ENCODE measurements at places on chromosomes 6 and 20.

DNA sequence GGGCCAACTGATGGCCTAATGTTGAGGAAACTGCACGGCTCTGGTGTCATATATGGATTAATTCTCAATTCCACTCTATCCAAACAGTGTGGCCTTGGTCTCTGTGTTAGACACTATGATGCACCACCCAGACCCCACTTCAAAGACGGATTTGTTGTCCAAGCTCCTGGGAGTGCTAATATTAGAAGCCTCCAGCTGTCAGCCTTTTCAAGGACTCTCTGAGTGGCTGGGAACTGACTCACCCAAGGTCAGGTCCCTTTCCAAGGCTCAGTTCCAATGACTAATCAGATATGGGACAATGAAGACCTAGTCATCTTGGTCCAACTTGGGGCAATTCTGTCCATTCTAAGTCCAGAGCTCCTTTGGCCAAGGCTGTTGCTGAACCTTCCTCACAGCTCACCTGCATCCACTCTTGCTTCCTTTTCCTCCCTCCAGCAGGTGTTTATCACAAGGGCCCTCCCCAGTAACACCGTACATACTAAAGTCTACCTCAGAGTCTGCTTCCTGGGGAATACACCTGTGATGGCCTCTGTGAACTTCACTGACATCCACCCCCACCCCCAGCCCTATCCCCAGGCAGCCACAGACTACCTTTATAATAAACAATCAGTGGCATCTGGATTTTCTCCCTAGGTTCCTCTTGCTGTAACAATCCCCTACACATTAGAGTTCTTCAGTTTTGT is 7.2 kb upstream of the IL20RA start:
- H3K4me1 ChIP-seq: no peaks in the 10 kb centered on the region
- H3K4me3 ChIP-seq: no peak overlapping the region
- no peak overlapping the region for H3K27ac ChIP-seq
- H3K27me3 ChIP-seq: peaks cover 23% of the 10 kb centered on the region
- H3K36me3 ChIP-seq: no peaks in the 10 kb centered on the region

GRCh38 chr6:21935561-21936028 is 342.0 kb downstream of the SOX4 start:
- no peak overlapping the region for H3K27ac ChIP-seq
- DNase-seq: no peak
- H3K27me3 ChIP-seq: no peaks in the 10 kb centered on the region
- H3K36me3 ChIP-seq: no peaks in the 10 kb centered on the region
- no peaks in the 10 kb centered on the region for H3K4me1 ChIP-seq
- no peak overlapping the region for H3K4me3 ChIP-seq

DNA sequence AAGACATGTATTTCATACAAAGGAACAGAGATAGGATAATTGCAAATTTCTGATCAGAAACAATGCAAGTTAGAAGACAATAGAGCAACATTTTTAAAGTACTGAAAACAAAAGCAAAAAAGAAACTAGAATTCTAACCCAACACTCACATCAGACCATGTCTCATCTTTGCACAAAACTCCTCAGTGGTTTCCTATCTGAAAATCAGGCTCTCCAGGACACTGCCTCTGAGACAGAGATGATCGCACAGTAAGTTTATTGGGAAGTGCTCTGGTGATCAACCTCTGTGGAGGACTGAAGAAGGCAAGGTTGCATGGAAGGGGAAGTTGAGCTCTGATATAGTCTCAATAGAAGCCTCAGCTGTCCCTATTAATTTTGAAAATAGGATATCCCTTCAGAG is 2.3 kb upstream of the TTBK1 start:
- H3K27me3 ChIP-seq: peaks cover 28% of the 10 kb centered on the region
- no peaks in the 10 kb centered on the region for H3K36me3 ChIP-seq
- DNase-seq: no peak

DNA sequence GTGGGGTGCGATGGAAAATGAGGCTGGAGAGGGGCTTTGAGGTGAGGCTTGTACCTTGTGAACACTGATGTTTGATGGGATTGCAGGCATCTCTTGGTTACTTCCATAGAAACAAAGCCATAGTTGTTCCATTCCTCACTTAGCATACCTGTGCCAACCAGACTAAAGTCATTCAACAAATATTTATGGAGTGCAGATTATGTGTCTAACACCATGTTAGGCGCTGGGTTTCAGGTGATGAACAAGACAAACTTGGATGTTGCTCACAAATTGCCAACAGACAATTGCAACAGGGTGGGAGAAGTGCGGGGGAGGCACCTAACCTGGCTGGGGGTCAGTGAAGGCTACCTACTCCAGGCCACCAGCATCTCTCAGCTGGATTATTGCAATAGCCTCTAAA is 1.5 kb downstream of the TTPAL start:
- H3K4me3 ChIP-seq: no peak overlapping the region
- peak overlapping the region; percentile 96 for H3K27ac ChIP-seq
- DNase-seq: no peak
- peaks cover 19% of the 10 kb centered on the region for H3K4me1 ChIP-seq

DNA sequence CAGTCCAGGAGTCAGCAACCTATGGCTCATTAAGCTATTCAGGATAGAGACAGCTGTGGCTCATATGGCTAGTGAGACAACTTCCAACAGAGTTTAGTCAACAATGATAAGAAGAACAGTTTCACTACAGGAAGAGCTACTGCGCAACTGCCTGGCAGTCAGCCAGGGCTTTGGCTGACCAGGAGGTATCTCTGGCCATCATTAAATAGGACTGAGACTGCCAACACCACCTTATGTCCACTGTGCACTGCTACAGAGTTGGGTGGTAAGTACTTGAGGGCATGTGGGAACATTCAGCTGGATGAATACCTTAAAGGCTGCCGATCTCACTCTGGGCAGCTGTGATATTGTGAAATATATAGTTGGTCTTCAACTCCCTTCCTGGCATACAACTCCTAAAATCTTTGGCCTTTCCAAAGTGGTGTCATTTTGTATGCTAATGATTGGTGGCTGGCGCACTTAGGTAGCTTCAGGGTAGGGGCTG is 52.2 kb upstream of the FAM83C start:
- no peak overlapping the region for H3K27ac ChIP-seq
- no peak overlapping the region for H3K4me3 ChIP-seq
- DNase-seq: no peak
- peaks cover 44% of the 10 kb centered on the region for H3K36me3 ChIP-seq

DNA sequence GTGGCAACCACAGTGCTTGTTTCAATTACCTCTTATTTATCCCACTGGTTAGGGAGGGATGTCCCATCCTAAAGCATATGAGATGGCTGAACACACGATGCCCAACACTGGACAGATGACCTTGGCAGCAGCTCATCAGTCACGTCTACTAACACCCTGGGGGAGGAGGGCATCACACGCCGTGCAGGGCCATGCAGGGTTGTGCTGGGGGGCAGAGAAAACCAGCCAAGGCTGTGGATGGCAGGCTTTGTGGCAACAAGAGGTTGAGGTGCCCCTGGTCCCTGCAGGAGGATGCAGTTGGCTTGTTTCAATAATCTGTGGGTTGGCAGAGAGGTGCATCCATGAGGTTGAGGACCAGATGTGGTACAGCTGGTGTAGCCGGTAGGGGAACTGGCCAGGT is 293.7 kb upstream of the SULF2 start:
- H3K36me3 ChIP-seq: no peaks in the 10 kb centered on the region
- no peak for DNase-seq
- no peak overlapping the region for H3K4me3 ChIP-seq
- H3K27ac ChIP-seq: no peak overlapping the region
- no peaks in the 10 kb centered on the region for H3K27me3 ChIP-seq

- peaks cover 78% of the 10 kb centered on the region for H3K36me3 ChIP-seq
- no peaks in the 10 kb centered on the region for H3K27me3 ChIP-seq
- H3K4me3 ChIP-seq: peak overlapping the region; percentile 82
- DNase-seq: peak; percentile 54
Measured at GRCh38 chr20:57399587-57400155, 8.5 kb downstream of the RBM38 start.

DNA sequence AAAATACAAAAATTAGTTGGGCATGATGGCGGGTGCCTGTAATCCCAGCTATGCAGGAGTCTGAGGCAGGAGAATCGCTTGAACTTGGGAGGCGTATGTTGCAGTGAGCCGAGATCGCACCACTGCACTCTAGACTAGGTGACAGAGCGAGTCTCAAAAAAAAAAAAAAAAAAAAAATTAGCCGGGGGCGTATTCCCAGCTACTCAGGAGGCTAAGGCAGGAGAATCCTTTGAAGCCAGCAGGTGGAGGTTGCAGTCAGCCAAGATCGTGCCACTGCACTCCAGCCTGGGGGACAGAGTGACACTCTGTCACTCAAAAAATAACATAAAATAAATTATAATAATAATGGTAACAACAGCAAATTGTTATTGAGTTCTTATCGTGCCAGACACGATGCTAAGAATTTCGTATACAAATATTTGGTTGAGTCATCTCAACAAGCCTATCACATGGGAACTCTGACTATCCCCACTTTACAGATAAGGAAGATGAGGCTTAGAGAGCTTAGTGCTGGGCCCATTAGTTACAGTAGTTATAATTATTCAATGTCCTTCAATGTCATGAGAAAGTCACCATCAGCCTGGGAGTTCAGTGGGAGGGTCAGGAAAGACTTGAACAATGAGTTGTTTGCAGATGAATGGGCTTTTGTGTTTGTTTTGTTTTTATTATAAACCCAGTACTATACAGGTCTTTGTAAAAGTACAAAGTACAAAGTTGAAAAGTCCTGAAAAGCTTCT is 19.4 kb downstream of the C6orf15 start:
- H3K36me3 ChIP-seq: no peaks in the 10 kb centered on the region
- H3K27ac ChIP-seq: no peak overlapping the region
- peaks cover 40% of the 10 kb centered on the region for H3K4me1 ChIP-seq
- H3K4me3 ChIP-seq: no peak overlapping the region

DNA sequence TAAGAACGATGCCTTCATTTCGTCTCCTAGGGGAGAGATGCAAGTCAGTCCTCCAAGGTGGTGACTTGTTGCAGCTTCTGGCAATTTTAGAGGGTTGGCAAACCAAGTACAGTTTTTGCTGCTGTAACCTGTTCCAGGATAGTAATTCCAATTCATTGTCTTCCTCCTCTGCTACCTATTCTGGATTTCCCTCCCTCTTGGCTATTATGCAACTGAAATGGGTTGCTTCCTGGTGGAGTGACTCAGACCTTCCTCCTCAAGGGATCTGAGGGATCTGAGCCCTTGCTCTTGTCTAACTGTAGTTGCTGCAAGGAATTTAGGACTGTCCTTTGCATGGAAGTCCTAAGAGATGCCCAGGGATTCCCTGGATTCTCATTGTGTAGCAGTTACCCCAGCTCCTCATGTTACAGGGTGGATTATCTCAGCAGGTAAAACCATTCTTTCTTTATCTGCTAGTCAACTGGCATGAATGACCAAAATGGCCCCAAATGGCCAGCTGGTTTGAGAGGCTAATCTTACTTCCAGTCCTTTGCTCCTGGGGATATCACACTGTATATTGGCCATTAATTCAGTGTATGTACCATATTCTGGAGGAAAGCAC is 17.6 kb upstream of the ELMO2 start:
- H3K36me3 ChIP-seq: no peaks in the 10 kb centered on the region
- H3K27ac ChIP-seq: no peak overlapping the region
- no peak for DNase-seq

DNA sequence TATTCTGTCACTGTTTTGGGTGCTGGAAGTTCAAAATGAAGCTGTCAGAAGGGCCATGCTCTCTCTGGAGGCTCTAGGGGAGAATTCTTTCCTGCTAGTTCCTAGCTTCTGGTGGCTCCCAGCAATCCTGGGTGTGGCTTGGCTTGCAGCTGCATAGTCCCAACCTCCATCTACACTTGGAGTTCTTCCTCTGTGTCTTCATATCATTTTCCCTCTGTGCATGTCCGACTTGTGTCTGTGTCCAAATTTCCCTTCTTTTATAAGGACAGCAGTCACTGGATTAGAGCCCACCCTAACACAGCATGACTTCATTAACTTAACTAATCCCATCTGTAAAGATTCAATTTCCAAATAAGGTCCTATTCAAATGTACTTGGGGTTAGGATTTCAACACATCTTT is 23.3 kb upstream of the ENPP1 start:
- no peak overlapping the region for H3K4me3 ChIP-seq
- H3K27me3 ChIP-seq: no peaks in the 10 kb centered on the region
- no peak for DNase-seq
- no peaks in the 10 kb centered on the region for H3K36me3 ChIP-seq

DNA sequence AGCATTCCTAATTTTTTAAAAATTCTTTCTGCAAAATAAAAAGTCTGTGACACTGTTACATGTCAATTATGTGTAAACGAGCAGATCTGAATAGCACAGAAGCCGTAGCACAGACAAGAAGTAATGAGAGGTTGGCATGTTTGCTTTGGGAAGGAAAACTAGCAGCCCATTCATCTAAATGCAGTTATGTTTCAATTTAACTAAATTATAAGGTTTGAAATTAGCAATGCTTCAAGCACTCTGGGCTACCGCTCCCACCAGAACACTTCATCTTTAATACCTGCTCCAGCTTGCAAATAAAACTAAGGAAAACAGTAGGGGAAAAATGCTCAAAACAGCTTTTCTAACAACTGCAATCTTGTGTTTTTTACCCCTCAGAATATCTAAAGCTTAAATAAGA is 73.9 kb downstream of the PTPRK start:
- H3K27ac ChIP-seq: no peak overlapping the region
- H3K4me1 ChIP-seq: no peaks in the 10 kb centered on the region
- no peaks in the 10 kb centered on the region for H3K27me3 ChIP-seq
- no peaks in the 10 kb centered on the region for H3K36me3 ChIP-seq

DNA sequence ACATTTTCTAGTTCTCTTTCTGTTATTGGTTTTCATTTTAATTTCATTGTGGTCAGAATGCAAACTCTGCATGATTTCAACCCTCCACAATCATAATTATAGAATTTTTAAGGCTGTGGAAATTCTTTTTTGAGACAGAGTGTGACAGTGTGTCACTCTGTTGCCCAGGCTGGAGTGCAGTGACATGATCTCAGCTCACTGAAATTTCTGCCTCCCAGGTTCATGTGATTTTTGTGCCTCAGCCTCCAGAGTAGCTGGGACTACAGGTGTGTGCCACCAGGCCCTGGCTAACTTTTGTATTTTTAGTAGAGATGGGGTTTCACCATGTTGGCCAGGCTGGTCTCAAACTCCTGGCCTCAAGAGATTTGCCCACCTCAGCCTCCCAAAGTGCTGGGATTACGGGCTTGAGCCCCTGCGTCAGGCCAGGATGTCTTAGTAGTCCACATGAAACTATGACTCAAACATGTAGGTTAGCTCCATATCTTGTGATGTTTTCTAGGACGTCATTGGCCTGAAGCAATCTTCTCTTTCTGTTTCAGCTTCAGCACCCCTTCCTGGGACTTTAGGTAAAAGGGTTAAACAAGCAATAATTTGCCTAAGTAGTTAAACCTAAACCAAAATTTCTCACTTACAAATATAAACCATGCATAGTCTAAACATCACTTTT is 47.4 kb upstream of the SAMD3 start:
- no peaks in the 10 kb centered on the region for H3K4me1 ChIP-seq
- H3K4me3 ChIP-seq: no peak overlapping the region
- no peaks in the 10 kb centered on the region for H3K27me3 ChIP-seq
- no peaks in the 10 kb centered on the region for H3K36me3 ChIP-seq
- DNase-seq: no peak
- no peak overlapping the region for H3K27ac ChIP-seq

DNA sequence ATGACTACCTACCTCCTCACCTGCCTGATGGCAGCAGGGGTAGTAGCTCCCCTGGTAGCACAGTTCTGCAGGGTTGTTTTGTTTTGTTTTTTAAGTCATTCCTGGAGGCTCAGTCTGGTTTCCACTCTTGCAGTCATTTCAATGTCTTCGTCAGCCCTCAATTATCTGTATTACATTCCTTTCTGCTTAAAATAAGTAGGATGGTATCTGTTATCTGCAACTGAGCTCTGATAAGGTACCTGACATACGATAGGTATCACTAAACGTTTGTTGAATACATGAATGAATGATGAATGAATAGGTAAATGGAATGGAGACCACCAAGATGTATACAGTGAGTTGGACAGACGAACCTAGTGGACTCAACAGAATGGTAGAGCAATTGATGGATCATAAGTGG is 7.2 kb upstream of the CLPSL2 start:
- no peak overlapping the region for H3K4me3 ChIP-seq
- no peaks in the 10 kb centered on the region for H3K36me3 ChIP-seq
- no peak overlapping the region for H3K27ac ChIP-seq
- no peaks in the 10 kb centered on the region for H3K4me1 ChIP-seq

All from CD4-positive, CD25-positive, alpha-beta regulatory T cell (primary cell).